Stimulated activated CD8-positive, alpha-beta memory T cell treated with anti-CD3 and anti-CD28 coated beads, Interleukin-2, amount 100 ng/mL, for 1 hour (primary cell): ENCODE measurements at places on chromosomes 2 and 18.
A peak's percentile ranks its signal among the peaks of the same experiment; 100 is the strongest.

DNA sequence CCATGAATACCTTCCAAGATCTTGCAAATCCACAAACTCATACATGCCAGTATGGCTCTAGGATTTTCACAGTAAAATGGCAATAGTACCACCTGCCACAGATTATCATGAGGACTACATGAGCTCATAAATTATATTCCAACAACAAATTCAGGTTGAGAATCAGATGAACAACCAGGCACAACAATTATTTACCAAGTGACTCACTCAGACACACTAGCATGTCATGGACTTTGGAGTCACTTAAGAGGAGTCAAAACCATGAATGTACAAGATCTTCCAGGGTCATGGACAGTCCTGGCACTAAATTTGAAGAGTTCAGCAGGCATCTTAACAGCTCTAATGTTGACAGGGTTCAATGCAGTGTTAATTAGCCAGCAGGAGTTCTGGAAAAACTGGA is 34.4 kb upstream of the BZW1 start:
- no peak for DNase-seq

DNA sequence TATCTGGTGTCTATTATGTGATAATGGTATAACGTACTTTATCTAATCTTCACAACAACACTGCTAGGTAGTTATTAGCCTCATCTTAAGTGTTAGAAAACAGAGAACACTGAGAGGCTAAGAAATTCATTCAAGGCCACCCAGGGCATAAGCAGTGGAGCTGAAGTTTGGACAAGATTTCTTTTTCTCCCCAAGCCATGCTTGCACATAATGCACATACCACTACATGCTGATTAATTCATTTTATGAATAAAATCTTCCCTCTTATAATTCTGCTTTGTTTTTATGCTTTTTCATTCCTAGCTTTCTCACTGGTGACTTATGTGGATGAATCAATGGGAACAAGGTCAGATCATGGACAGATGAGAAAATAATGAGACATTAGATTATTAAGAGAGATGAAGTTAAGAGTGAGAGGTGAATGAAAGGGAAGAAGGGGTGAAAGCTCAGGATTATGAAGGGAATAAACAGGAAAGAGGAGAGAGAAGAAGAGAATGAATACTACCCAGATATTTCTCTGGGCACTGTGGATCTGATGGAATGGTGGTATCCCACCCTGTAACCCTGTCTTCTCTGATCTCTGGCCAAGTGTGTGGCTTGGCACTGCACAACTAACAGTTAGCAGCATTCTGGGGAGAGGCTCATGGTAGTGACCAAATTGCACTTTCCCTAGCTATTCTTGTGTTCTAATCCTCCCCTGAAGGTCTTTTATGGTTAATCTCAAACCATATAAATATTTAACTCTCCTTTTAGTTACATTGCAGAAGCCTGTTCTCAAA is 17.7 kb upstream of the GALNT3 start:
- no peak for DNase-seq

DNA sequence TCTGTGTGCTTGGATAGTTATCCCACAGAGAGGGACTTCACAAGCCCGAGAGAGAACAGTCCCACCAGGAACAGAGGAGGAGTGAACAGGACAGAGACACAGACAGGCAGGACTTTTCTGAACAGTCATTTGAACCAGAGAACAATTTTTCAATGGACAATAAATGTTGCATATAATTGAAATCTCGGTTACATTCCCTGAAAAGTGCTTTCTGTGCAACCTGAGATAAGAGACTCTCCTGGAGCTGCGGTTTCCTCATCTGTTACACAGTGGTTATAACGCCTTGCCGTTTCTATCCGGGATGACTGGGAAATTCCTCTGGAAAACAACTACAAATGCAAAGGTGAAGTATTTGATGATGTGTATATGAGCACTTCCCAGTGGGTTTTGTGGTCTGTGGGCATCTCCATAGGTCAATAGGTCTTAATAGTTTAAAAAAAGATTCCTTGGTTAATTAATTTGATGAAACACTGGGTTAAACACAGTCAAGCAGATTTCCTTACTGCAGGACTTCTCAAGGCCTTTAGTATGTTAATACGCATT is 87.2 kb upstream of the HPCAL1 start:
- DNase-seq = no peak

DNA sequence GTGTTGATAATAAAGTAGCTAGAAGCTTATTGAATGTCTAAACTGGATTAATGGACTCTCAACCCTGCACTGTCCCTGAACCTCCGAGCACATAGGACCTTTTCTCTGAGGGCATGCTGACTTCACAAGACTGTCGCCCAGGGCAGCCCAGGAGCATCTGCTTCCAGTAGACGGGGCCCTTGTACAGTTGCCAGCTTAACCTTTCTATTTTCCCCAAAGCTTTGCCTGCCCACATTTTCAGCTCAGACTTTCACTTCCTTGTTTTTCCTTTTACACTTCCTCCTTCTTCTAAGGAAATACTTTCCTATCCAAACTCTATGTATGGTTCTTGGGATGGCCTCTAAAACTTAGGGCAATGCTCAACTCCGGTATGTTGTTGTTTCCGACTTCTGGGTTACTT is 1.3 kb downstream of the VWA3B start:
- DNase-seq = no peak

DNA sequence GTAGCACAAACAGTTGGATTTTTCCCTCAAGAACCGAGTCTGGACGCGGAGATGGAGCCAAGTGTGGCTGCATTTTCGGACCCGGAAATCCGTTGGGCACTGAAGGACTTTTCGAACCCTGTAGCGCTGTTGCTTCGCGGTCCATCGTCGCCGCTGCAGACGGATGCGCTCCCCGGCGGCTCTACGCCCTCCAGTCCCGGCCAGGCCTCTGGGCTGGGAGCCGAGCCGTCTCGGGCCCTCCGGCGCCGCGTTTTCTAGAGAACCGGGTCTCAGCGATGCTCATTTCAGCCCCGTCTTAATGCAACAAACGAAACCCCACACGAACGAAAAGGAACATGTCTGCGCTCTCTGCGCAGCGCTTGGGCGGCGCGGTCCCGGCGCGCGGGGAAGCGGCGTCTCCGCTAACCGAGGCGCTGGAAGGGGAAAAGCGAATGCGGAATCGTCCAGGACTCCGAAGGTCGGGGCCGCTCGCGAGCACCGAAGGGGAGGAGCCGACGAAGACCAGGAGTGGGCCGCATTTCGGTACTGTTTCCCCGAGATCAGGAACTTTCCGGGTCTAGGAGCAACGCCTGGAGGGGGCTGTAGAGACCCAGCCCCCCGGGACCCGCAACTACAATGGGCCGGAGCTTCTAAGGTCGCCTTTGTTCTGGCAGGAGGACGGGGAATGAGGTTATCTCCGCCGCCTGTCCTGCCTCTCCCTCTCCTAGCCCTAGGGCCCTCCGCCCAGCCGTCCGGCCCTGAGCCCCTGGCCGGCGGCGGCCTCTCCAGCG is 3.2 kb downstream of the EMX1 start:
- no peak for DNase-seq

GRCh38 chr18:55272510-55273243 is 313.4 kb upstream of the CCDC68 start:
- no peak for DNase-seq

DNA sequence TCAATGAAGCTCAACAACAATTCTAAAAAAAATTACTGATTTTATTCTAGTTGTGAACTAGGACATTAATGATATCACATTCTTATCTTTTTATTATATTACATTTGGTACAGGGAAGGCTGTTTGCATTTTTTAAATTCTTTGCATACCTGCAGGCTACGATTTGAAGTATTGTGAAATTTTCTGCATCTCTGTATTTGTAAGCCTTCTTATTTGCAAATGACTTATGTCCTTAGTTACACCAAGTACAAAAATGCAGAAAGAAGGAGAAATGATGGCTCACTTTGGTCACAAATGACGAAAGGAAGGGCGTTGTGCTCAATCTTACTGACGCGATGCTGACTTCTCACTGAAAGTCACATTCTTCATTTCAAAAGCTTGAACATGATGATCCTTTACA is 227.5 kb upstream of the SOX11 start:
- DNase-seq = no peak

- DNase-seq = no peak
Measured at GRCh38 chr2:128593879-128594650, 275.4 kb upstream of the HS6ST1 start.

DNA sequence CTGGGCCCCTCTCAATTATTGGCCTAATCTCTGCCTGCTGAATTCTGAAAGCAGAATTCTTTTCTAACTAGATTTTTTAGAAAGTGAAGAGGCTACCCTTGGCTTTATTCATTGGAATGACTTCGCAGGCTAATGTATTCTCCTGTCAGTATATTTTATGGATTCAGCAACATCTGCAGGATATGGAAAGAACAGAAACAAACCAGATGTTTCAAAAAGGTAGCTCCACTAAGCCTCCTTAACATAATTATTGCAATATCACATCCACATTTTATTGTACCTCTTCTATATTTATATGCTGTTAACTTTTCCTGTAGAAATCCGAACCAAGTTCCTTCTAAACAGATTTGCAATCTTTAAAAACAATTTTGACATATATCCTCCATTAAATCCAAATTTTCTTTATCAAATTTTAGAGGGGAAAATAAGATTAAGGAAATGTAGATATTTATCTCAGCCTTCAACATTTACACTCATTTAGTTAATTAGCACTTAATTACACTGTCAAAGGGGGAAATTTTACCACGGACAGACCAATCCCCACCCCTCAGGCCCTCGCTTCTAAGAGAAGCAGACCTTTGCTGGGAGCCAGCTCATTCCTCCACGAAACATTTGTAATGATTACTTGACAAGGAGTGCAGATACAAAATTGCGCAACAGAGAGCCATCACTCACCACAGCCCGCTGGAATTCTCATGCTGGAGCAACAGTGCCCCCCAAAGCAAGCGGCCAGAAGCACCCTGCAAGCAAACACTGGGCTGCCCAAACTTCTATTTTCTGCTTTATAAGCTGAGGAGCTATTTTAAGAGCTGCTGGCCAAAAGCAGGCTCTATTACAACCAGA is 253.4 kb downstream of the ETAA1 start:
- peak; percentile 4 for DNase-seq

DNA sequence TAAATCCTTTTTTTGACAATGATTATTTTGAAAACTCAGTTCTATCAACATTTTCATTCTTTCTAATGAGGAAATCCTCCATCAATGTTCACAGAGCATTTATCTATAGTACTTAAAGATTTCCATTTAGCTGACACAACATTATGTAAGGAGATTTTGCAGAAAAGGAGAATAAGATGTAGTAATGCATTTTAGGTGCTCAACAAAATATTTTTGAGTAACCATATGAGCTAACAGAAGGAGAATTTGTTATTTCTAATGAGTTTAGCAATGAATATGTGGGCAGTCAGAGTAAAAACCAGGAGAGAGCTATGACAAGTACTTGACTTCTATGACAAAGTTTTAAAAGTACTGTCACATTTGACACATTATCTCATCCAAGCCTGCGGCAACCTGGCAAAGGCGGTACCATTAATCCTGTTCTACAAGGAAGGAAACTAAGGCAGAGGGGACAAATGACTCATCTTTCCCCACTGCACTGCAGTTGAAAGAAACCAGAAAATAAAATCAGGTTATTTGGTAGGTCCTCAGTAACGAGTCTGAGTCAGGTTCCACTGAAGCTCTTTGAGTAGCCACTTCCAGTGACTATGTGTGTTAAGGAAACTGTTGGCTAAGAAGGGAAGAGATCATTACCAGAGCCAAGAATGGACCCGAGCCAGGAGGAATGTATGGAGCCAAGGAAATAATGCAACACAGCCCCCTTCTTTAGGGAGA is 134.1 kb upstream of the ITGB6 start:
- no peak for DNase-seq

GRCh38 chr2:111202266-111203040 is 81.7 kb downstream of the BCL2L11 start:
- DNase-seq = no peak

GRCh38 chr2:26193578-26194231 is 20.8 kb downstream of the GAREM2 start:
- DNase-seq = no peak

GRCh38 chr18:44793194-44793593 is 112.5 kb downstream of the SETBP1 start:
- DNase-seq = no peak

- DNase-seq = no peak
Measured at GRCh38 chr2:204691911-204692510, 146.7 kb downstream of the PARD3B start.

GRCh38 chr18:72056171-72056570 is 488.0 kb downstream of the CBLN2 start:
- DNase-seq = no peak

DNA sequence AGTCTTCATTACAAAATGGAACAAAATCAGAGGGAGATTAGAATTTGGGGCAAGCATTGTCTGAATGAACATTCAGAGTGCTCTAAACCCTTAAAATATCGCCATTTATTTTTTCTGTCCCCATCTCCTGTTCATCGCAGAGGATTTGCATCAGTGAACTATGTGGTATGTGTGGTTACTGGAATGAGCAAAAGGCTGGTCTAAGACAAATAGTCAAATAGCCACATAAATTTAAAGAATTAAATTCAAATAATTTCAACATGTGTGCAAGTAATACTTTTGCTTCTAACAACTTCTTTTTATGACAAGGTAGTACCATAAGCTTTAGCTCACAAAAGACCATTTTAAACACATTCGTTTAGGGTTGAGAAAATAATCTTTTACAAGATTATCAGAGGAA is 82.6 kb upstream of the ST8SIA3 start:
- no peak for DNase-seq

DNA sequence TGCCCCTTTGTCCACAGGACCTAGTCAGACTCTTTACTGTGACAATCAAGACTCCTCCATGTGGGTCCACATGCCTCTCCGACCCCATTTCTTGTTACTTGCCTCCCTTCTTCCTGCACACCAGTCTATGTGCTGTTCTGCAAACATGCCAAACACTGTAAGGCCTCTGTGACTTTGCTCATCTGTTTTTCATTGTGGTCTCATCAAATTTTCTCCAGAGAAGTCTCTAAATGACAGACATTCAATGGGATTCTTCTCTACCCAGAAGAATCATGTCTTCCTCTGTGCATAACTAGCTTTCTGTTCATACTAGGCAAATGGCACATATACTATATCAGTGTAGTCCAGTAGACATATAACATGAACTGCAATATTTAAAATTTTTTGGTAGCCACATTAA is 43.0 kb upstream of the KCNE4 start:
- no peak for DNase-seq

- DNase-seq = peak; percentile 27
Measured at GRCh38 chr2:240586919-240587800, 626 bp downstream of the CAPN10 start.

- no peak for DNase-seq
Measured at GRCh38 chr18:46660957-46661749, 4.1 kb upstream of the LOXHD1 start.

- DNase-seq = no peak
Measured at GRCh38 chr2:230347659-230348305, 20.8 kb downstream of the SP140L start.

GRCh38 chr18:58960946-58961722 is 96.5 kb downstream of the ZNF532 start:
- no peak for DNase-seq
